ENCODE measurements at places on chromosomes 4 and X.

GRCh38 chrX:107484002-107484726 is 34.7 kb downstream of the FRMPD3 start:
- no peak for DNase-seq

- DNase-seq = no peak
Observed at GRCh38 chr4:2745981-2746806, 9.9 kb downstream of the TNIP2 start.

DNA sequence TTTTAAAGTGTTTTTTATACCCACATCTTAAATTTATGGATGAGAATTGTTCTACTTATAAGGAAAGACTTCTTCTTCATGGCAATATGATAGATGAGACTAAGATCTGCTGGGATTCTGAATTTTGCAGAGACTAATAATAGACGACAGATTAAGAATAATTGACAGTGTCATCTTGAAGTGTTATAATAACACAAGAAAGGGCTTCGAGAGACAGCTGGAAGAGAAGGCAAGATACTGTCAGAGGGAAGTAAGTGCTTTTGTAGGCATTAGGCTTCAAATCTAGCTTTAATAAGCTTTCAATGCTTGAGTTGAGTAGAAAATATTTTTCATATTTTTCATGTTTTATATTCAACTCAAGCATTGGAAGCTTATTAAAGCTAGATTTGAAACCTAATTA is 797.6 kb upstream of the PABPC4L start:
- DNase-seq = no peak

- DNase-seq = no peak
Observed at GRCh38 chr4:6926081-6926480, 16.5 kb downstream of the TBC1D14 start.

DNA sequence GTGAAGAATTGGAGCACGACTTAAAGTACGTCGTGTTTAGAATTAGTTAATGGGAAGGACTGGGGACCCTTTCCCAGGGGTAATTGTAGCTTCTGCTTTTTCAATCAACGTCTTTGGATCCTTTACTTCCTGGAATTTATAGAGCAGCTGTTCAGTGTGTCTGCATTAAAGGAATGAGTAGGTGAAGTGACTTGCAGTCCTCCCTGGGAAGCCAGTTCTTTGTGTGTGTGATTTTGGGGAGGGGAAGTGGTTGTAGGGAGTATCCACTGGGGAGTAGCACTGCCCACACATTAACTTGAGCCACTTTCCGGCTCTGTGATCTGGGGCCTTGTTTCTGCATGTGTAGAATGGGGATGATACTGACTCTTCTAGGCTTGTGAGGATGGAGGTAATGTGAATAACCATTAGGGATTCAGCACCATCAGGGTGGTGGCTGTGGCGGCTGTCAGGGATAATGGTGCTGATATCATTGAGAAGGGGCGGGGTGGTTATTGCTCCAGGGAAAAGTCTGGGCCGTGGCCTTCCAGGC is 54.7 kb downstream of the TMEM131L start:
- DNase-seq = no peak

- no peak for DNase-seq
Observed at GRCh38 chr4:17613761-17614415, 553 bp upstream of the MED28 start.

DNA sequence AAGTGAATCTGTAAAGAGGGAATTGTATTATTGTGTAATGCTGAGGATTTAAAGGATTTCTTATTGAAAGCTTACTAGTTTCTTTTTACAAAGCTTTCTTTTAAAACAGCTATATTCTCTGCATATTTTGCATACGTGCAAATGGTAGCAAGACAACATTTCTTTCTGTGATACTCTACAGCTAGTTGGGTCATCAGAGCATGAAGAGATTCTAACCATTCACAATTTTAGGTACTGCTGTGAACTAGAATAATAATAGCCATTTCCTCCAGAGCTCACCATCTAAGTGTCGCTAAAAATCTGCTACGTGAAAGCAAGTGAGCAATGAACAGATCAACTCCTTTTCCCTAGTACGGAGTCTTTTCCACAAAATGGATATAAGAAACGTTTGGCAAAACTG is 37.3 kb downstream of the ARHGAP6 start:
- no peak for DNase-seq

DNA sequence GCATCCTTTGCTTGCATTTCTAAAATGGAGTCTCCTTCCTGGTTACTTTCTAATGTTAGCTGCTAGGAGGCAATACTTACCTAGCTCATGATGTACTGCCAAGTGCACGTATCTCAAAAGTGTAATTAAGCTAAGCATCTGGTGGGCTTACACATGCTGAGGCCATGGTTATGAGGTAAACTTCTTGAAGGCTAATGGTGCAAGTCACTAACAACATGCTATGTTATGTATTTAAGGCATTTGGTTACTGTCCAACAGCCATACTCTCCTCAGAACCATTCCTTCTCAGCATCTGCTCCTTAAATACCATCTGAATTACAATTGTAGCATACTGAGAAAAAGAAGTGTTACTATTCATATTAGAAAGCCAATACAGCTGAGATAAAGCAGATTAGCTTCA is 318.6 kb upstream of the BMP3 start:
- DNase-seq = no peak

DNA sequence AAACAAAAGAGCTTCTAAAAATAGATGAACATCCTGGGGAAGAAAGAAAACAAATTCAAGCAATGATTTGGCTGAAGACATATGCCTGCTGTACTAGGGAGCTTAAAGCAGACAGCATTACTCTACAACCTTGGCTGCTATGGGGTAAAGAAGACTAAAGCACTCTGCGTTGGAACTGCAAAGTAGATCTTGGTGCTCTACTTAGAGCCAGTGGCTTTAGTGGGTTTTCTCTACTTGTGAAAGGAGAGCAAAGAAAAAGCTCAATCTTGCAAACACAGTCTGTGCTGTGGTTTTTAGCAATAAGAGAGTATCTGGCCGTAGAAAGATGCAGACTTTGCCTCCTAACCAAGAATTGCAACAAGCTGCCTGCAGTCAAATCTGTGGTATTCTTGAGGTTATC is 334.7 kb upstream of the NDST3 start:
- DNase-seq = no peak

Measured in hippocampal formation (tissue), 2 donors.